ENCODE measurements at places on chromosomes 12 and 14.
A peak's percentile ranks its signal among the peaks of the same experiment; 100 is the strongest.

DNA sequence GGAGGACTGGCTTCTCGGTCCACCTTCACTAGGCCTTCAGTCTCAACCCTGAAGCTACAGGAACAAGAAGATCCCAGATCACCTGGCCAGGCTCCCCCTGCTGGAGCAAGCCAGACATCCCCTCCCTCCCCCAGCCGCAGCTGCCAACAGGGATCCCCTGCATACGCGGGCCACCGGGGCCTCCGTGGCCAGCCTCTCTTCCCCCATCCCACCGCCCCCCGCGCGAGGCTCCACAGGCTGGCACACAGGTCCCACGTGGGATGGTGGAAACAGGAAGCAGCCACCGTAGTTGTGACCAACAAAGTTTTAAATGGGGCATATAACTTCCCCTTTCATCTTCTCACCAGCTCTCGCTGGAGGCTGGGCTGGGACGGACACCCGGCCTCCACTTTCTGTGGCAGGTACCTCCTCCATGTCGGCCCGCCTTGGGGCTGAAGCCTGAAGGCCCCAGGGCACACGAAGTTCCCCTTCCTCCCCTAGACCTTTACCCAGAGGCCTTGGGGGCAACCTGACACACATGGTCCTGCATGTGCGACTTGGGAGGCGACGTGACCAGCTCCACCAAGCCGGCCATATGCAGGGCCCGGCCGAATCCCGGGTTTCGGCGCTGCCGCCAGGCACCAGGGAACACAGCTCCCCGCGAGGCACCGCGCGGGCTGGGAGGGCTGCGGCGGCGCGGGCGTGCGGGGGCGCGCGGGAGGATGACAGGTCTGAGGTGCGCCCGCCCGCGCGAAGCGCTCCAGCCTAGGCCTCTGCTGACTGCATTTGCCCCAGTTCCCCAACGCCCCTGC is 44.4 kb upstream of the PNMA1 start:
- H3K36me3 ChIP-seq = no peaks in the 10 kb centered on the region
- H3K4me1 ChIP-seq = peaks cover 89% of the 10 kb centered on the region
- H3K27me3 ChIP-seq = no peaks in the 10 kb centered on the region
- peak overlapping the region; percentile 72 for H3K4me3 ChIP-seq

- no peaks in the 10 kb centered on the region for H3K27me3 ChIP-seq
- no peak overlapping the region for H3K27ac ChIP-seq
- no peak for DNase-seq
- no peak overlapping the region for H3K4me3 ChIP-seq
- H3K4me1 ChIP-seq = no peaks in the 10 kb centered on the region
- peaks cover 100% of the 10 kb centered on the region for H3K36me3 ChIP-seq
Observed at GRCh38 chr12:105198961-105199360, 37.0 kb downstream of the APPL2 start.

GRCh38 chr14:20412876-20413743 is at the start of gene TEP1:
TSS of gene TEP1 (minus strand) at chr14:20413501. CDS start at chr14:20408439, 5,062 bp downstream.
- peak; percentile 40 for DNase-seq
- H3K27ac ChIP-seq = peak within 1 kb of the TSS; percentile 99
- H3K4me3 ChIP-seq = peak within 1 kb of the TSS; percentile 53
- peaks cover 10% of the 10 kb centered on the region for H3K4me1 ChIP-seq

DNA sequence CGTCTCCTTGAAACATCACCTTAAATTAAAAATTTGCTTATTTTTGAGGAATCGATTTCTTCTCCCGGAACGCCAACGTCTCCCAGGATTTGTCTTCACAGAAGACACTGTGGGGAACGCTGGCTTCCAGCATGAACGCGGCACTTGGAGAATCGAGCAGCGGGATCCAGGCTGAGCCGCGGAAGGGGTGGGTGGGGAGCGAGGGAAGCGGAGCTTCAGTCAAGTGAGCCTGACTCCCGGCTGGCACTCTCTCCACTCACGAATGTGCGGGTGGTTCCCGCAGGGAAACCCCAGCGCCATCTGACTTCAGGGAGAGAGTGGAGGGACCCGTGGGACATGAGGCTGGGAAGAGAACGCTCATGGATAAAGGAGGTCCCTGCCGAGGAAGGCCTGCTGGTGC is 506.0 kb upstream of the TMEM132C start:
- H3K27ac ChIP-seq = no peak overlapping the region
- no peak for DNase-seq
- no peaks in the 10 kb centered on the region for H3K4me1 ChIP-seq
- H3K27me3 ChIP-seq = no peaks in the 10 kb centered on the region

- H3K4me1 ChIP-seq = peaks cover 3% of the 10 kb centered on the region
- no peaks in the 10 kb centered on the region for H3K27me3 ChIP-seq
- H3K4me3 ChIP-seq = no peak overlapping the region
- H3K36me3 ChIP-seq = peaks cover 99% of the 10 kb centered on the region
- peak overlapping the region; percentile 64 for H3K27ac ChIP-seq
Observed at GRCh38 chr14:52002542-52002941, 13.2 kb downstream of the RTRAF start.

DNA sequence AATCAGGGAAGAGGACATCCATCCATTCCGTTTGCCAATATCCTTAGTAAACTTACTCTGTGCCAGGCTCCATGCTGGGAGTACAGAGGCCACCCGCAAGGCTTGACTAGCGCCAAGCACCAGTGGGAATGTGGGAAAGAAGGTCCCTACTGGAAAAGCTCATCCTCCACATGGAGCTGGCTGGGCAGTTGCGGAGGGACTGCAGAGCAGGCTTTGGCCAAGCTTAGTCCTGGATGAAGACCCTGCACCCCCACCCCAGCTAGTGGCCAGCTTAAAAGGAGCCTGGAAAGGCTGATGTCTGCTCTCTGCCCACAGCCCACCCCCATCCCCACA is 22.4 kb upstream of the EIF2B2 start:
- H3K27ac ChIP-seq = peak overlapping the region; percentile 44
- H3K4me1 ChIP-seq = peaks cover 95% of the 10 kb centered on the region

- H3K27ac ChIP-seq = no peak overlapping the region
- H3K36me3 ChIP-seq = no peaks in the 10 kb centered on the region
- no peak overlapping the region for H3K4me3 ChIP-seq
- DNase-seq = no peak
- H3K27me3 ChIP-seq = no peaks in the 10 kb centered on the region
Observed at GRCh38 chr12:44817687-44818086, 58.4 kb downstream of the NELL2 start.

DNA sequence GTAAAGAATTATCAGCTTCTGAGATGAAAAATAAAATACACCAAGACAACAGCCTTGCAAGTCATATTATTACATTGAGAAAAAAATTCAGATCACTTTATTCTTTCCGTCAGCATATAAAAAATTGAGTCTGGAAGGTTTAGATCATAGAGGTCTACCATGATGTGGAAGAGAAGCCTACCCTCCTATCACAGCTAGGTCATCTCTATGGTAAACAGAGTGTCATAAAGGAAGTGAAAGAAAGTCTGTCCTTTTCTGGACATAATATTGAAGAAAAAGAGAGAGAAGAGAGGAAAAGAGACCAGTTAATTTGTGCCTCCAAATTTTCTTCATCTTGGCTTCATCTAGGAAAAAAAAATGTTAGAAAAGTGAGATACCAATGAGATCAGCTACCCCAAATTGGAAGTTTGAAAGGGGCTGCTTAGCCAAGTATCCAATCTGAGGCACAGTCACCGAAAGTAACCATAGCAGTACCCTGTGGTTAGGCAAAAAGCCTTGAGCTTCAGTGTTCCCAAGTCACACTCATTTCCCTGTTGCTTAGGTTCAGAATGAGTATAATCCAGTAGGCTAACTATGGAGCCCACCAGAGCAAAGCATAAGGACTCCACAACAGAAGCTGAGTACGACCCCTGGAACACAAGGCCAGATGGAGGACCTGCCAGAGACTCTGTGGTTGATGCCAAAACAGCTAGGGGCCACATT is 38.1 kb downstream of the DUSP6 start:
- H3K4me1 ChIP-seq = peaks cover 30% of the 10 kb centered on the region
- H3K27me3 ChIP-seq = no peaks in the 10 kb centered on the region
- H3K4me3 ChIP-seq = no peak overlapping the region
- H3K36me3 ChIP-seq = no peaks in the 10 kb centered on the region
- no peak overlapping the region for H3K27ac ChIP-seq

- no peaks in the 10 kb centered on the region for H3K27me3 ChIP-seq
- H3K4me3 ChIP-seq = no peak overlapping the region
- H3K27ac ChIP-seq = no peak overlapping the region
- peaks cover under 1% of the 10 kb centered on the region for H3K4me1 ChIP-seq
- no peaks in the 10 kb centered on the region for H3K36me3 ChIP-seq
- no peak for DNase-seq
Observed at GRCh38 chr14:23115918-23116317, 3.1 kb downstream of the CEBPE start.

DNA sequence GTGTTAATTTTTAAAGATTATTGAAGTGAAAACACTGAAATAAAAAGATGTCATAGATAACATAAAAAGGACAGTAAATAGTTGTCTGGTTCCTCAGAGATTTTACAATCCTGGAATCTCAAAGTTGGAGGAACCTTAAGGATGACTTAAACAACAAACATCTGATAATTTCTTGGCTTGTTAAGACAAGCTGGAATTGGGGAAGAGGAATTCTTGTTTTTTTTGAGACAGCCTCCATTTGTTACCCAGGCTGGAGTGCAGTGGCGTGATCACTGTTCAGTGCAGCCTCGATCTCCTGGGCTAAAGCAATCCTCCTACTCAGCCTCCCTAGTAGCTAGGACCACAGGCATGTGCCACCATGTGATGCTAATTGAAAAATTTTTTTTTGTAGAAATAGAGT is 2.3 kb downstream of the ZNF410 start:
- H3K36me3 ChIP-seq = peaks cover 17% of the 10 kb centered on the region
- H3K27ac ChIP-seq = no peak overlapping the region
- H3K27me3 ChIP-seq = no peaks in the 10 kb centered on the region
- DNase-seq = no peak
- H3K4me1 ChIP-seq = peaks cover 48% of the 10 kb centered on the region

DNA sequence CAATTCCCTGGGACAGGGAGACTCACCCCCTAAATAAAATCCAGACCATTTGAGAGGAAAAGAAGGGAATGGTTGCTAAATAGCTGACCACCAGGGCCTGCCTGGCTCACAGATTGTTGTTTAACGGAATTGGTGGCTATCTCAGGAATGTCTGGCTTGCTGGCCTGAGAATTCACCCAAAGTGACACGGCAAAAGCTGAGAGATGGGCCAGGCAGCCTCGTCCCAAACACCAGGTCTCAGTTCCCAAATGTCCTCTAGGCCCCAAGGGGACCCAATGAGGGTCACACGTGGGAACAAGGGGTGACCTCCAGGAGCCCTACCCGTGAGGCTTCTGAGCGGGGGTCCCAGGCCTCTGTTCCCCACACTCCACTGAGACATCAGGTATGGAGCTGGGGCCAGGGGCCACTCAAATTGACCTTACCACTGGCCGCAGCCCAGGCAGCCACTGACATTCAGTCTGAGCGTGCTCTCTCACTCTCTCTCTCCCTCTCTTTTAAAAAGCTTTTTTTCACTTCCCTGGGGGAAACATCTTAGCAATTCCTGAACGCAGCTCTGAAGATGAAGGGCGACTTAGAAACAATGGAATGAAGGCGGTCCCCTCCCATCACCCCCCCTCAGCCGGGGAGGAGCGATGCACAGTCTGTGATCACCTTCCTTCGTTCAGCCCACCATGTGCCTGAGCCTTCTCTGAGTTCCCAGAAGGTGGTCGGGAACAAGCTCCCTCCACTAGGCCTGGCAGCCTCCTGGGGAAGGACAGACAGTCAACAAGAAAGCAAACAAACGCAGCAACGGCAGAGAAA is 131.2 kb downstream of the SCARB1 start:
- H3K4me3 ChIP-seq = no peak overlapping the region
- no peaks in the 10 kb centered on the region for H3K27me3 ChIP-seq
- H3K36me3 ChIP-seq = no peaks in the 10 kb centered on the region
- no peak for DNase-seq
- peaks cover 5% of the 10 kb centered on the region for H3K4me1 ChIP-seq
- peak overlapping the region; percentile 36 for H3K27ac ChIP-seq

GRCh38 chr12:51717326-51717925 is 126.4 kb downstream of the SCN8A start:
- H3K4me1 ChIP-seq = peaks cover 8% of the 10 kb centered on the region
- no peak for DNase-seq
- peaks cover 5% of the 10 kb centered on the region for H3K27me3 ChIP-seq
- H3K4me3 ChIP-seq = no peak overlapping the region

DNA sequence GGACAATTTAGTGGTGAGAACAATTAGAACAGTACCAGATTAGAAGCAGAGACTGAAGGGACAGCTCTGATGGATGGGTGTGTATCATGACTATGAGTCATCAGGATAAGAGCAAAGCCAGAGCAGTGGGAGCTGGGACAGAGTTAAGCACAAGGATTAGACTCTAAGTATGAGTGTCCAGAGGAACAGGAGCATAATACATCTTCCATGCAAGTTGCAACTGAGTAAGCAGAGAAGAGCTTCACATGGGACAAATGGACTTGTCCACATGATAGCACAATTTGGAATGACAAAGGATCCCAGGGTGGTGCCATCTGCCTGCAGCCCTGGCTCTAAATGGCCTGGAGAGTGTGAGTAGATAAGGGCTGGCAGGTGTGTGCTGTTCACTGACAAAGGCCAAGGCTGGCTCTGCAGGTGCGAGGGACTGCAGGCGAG is 226.4 kb upstream of the CAND1 start:
- no peak overlapping the region for H3K4me3 ChIP-seq
- peaks cover 10% of the 10 kb centered on the region for H3K4me1 ChIP-seq
- H3K27me3 ChIP-seq = no peaks in the 10 kb centered on the region
- H3K36me3 ChIP-seq = no peaks in the 10 kb centered on the region
- no peak for DNase-seq

- no peak for DNase-seq
- H3K27ac ChIP-seq = no peak overlapping the region
- H3K27me3 ChIP-seq = no peaks in the 10 kb centered on the region
Observed at GRCh38 chr12:47833591-47834012, 13.9 kb upstream of the HDAC7 start.

- H3K36me3 ChIP-seq = no peaks in the 10 kb centered on the region
- no peaks in the 10 kb centered on the region for H3K27me3 ChIP-seq
- peaks cover 10% of the 10 kb centered on the region for H3K4me1 ChIP-seq
- H3K27ac ChIP-seq = peak overlapping the region; percentile 55
- H3K4me3 ChIP-seq = no peak overlapping the region
- DNase-seq = no peak
Observed at GRCh38 chr14:51367600-51367931, 127.5 kb downstream of the TMX1 start.

- no peaks in the 10 kb centered on the region for H3K36me3 ChIP-seq
- no peak overlapping the region for H3K4me3 ChIP-seq
- no peak for DNase-seq
Observed at GRCh38 chr12:32454075-32454474, 54.7 kb downstream of the FGD4 start.

Data from esophagus squamous epithelium (tissue), 5 donors.